ENCODE measurements at places on chromosomes 5 and 9.

DNA sequence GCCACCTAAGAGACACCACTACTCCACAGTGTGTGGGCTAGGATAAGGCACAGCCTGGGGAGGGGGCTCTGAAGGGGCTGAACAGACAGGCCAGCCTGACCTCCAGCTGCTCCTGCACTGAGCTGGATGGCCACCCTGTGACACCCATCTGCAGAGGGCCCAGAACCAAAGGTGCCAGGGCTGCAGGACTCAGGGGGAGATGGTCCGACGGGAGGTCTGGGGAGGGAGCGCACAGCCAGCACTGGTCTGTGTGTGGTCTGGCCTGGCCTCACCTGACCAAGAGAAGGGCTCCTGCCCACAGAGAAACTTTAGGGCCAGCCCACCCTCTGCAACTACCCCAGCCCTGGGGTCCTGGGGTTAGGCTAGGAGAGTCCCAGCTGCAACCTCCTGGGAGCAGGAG lies 789 bp downstream of the LTC4S start:
- no peak for DNase-seq

GRCh38 chr9:134422301-134423090 lies 96.2 kb downstream of the RXRA start:
- DNase-seq, result no peak

- no peak for DNase-seq
Observed at GRCh38 chr9:78292716-78293497, 4.0 kb upstream of the PSAT1 start.

DNA sequence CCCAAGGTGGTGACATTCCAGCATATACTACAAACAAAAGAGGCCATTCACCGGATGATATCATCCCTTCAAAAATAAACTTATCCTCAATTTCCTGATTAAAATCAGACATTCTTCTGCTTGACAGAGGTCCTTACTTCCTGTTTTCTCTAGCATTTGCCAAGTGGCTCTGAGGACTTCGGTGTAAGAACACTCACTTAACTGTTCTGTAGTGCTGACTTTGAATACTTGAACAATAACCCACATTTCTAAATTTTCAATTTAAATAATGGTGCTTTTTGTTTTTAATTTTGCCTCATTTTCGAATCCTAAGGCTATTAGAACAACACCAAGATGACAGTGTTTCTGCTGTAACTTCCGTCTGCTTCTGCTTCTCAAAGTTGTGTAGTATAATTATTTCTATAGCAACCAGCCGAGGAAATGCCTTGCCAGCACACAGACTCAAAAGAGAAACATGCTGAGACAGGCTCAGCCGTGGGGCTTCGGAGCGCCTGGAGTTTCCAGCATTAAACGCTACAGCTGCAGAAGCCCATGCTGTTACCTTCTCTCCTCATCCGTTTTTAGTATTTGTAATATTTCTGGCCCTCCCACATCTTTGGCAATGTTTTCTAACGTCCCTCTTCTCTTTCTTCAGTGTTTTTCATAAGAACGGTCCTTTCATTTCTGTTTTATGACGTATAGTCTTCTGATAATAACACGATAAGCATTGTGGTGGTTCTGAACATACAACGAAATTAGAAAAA lies 19.5 kb upstream of the ANXA1 start:
- DNase-seq, result peak; percentile 19
